ENCODE measurements at places on chromosomes 4 and X.

GRCh38 chrX:134886002-134886596, 104.7 kb upstream of the SMIM10 start:
- DNase-seq, result no peak

GRCh38 chrX:121975671-121976070, 928.3 kb downstream of the GLUD2 start:
- DNase-seq, result no peak

GRCh38 chr4:73864365-73864764, 4.8 kb upstream of the CXCL1 start:
- no peak for DNase-seq

GRCh38 chr4:1192493-1193205, 20.3 kb upstream of the SPON2 start:
- no peak for DNase-seq

DNA sequence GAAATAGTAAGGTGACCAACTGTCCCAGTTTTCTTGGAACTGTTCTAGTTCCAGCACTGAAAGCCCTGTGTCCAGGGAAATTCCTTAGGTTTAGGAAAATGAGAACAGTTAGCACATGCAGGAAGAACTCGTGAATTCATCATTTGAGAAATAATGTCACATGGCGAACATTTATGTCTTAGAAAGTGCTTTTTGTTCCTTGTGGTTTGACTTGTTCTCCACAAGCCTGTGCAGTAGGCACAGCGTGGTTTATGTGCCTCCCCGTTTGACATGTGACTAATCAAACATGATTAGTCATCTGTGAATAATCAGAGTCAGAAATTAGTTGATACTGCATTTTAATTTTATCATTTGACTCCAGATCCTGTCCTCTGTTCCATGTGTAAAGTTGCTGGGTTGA, 556.0 kb upstream of the CPEB2 start:
- DNase-seq, result no peak

- no peak for DNase-seq
These were observed 62.5 kb upstream of the ENPP6 start for GRCh38 chr4:184280137-184280536.

Measured in activated CD8-positive, alpha-beta memory T cell treated with anti-CD3 and anti-CD28 coated beads for 24 hours (primary cell).